ENCODE measurements at places on chromosomes 1 and 21.

DNA sequence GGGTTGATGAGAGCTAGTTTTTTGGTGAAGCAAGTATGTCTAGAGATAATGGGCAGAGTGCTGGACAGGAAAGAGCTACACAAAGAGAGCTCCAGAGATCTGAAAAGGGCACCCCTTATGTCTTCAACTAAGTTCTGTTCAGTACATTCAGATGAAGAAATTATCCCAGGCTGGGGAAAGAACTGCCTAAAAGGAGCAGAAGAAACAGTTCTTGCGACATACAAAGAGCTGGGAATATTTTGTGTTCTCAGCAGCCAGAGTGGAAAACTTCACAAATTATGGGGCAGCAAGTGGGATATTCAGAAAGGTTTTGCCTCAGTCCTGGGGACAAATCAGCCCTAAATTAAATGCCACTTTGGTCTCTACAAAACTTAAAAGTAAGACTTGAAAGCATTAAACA is 17.4 kb upstream of the CCN1 start:
- DNase-seq: no peak

GRCh38 chr1:207954104-207954503 is 43.2 kb upstream of the CD34 start:
- no peak for DNase-seq

- no peak for DNase-seq
These were observed 34.5 kb downstream of the HMGB4 start for GRCh38 chr1:33898406-33898805.

DNA sequence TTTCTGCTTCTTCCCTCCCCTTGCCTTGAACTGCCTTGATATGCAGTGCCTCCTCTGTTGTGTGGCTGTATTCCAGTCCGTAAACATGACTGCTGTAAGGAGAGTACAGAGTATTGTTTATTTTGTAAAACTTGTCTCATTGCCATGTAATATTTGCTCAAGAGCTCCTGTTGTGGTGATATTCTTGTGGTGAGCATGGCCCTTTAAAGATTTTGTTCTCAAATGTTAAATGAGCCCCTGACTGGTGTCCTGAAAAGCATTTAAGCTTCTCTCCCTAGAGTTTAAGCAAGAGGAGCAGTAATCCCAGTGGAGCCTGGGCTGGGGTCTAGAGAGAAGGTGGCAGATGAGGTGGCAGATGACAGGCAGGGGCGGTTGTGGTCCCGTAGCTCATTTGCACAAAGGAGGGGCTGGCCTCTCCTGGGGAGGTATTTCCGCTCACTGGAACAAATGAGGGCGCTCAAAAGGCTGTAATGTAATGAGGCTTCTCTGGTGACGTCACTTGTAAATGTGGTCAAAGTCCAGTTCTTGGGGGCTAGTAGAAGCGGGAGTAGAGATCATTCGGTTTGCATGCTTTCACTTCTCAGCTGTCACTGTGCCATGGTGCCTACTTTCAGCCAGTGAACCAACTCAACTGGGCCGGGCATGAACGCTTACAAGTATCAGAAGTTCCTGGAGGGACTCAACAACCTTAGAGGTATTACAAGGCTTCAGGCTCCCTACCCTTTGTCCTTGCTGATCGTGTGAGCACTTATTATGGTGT is 46.0 kb upstream of the MACF1 start:
- no peak for DNase-seq

DNA sequence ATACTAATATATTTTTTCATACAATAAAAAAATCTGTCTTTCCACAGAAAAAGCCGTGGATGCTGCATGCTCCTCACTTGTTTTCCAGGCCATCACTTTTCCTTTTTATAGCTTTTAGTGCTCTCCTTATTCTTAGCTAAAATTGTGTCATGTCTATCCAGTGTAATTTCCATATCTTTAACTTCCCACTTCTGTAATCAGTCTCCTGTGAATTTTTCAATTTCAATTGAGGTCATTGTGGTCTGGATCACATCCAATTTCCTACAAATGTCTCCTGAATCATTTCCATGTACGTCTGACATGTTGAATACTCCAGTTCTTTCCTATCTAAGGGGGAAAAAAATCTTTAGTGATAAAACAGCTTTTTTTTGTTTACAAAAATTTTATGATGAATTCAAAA is 838.2 kb upstream of the B3GALT2 start:
- DNase-seq: peak; percentile 94

DNA sequence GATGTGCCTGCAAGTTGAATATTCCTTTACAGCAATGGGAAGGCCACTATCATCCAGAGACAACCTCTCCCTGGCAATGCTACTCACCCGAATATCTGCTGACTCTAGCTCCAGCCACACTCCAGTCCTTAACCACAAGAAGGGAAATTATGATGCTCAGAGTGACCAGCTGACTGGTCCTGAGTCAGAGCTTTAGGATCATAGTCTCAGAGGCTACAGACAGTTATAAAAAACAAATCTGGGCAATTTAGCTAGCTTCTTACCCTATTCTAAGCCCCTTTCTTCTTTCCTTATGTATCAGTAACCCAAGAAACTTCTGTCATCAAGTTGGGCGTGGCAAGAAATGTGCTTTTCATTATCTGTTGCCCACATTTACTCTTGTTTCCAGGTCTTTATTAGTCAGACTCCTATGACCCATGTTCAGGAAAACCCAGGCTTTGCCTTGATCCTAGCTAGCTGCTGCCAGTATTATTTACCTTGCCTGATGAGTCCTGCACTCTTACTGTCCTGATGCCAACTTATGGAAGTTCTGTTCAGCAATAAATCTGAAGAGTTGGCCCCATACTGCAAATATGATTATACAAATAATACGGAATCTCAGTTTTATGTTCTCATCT is 207.0 kb downstream of the TTLL7 start:
- no peak for DNase-seq

GRCh38 chr1:25460020-25460419 is 29.3 kb downstream of the MACO1 start:
- no peak for DNase-seq

GRCh38 chr21:28959367-28960099 is 33.1 kb downstream of the LTN1 start:
- peak; percentile 28 for DNase-seq

DNA sequence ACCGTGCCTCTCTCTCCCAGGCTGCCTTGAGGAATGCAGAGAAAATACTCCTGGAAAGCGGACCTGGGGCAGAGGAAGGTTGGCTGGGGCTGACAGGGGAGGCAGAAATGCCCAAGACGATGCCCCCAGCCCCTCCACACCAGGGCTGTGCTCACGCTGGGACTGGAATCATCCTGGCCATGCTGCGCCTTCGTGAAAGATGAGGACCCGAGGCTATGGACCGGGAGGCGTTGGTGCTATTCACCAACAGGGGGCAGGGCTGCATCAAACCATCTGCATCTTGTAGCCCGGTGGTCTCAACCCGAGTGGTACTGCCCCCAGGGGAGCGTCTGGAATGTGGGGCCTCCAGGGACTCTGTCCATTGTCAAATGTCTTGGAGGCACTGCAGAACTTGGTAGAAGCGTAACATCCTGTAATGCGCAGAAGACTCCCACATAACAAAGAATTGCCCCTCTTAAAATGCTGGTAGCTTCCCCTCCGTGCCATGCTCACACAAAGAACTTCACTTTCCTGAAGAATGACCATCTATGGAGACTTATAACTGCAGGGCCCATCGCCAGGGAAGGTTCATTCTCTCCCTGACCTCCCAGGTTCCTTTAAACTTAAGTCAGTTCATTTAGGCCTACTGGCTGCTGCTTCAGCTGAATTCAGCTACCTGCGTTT is 251.2 kb downstream of the RRAGC start:
- peak; percentile 32 for DNase-seq

DNA sequence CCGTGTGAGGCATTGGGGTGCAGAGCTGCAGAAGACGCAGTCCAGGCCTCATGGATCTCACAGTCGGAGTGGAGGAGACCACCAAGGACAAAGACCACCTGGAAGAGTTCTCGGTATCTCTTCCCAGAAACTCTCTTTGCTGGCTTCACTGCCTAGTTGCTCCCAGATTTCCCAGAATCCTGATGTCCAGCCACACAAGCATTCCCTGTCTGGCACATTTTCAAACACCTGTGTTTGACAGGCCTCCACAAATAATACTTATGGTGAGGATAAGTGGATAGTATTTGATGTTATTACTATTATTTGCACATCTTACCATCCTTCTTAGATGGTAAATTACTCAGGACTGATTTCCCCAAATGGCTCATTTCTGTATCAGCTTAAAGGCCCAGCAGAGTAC is 27.7 kb upstream of the KANK4 start:
- no peak for DNase-seq

DNA sequence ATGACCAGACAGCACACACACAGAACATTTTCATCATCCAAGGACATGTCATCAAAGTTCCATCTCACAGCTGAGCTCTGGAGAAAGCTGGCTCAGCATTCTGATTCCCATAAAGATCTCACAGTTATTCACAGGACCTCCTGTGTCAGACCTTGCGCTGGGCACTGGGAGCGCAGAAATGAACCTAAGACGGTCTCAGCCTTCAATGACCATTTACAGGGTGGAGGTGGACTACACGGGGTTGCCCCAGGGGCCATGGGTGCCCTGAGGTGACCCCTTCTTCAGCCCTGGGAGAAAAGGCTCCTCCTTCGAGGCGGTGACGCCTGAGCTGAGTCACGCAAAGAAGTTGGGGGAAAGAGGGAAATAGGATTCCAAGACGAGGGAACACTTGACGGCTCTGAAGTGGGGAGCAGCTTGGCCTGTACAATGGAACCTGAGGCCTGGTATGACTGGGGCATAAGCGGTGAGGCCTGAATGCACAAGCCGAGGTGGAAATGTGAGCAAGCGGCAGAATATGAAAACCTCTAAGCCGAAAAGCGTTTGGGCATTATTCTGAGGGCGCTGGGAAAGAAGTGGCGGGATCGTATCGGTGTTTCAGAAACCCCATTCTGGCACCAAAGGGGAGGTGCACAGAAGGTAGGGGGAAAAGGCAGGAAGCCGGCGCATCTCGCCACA is 797 bp downstream of the CC2D1B start:
- peak; percentile 69 for DNase-seq

DNA sequence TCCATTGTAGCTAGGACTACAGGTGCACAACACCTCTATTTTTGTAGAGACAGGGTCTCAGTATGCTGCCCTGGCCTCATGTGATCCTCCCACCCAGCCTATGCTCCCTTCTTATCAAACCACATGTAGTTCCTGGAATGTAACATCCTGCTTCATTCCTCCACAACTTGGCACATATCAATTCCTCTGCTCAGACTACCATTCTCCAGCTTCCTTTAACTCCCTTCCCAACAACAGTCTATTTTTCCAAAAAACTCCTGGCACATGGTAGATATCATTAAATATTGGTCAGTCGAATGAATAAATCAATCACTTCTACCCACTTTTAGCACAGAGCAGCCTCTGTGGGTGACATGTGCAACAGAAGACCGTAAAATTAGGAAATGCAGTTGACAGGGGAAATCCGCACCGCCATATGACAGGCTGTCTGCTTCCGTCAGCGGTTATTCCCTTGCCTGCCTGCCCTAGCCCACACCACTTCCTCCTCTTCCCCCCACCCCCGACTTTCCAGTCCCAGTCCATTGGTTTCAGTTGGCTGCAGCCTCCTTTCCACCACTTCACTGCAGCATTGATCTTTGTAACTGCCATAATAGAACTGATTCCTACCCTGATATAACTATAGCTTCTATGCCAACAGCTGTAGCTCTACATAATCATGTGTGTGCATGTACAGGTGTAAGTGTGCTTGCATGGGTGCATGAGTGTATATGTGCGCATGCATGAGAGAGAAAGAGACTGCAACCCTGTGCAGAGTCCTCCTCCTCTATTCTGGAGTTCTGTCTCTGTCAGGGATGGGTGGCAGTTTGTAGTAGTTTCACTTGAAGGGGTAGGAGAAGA is 6.8 kb upstream of the AKR1A1 start:
- DNase-seq: peak; percentile 89

DNA sequence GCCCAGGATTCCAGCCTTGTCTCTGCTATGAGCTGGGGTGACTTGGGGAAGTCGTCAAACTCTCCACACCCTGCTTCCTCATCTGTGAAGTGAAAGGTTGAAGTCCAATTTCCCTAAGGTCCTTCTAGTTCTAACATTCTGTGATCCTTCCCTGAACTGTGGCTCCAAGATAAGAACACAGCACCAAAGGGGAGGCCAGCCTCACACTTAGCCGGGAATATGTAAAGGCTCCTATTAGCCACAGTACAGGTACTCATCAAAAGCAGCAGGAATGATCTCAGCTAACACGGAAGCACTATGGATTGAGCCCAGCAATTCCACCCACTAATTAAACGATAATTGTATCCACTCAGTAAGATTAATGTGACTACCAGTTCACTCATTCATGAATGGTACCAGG is 4.0 kb downstream of the SLC30A10 start:
- no peak for DNase-seq
